ENCODE measurements at places on chromosomes 11 and 22.

GRCh38 chr11:19320827-19321226 lies 80.1 kb upstream of the E2F8 start:
- DNase-seq: no peak

GRCh38 chr11:130740819-130741218 lies 175.5 kb downstream of the SNX19 start:
- no peak for DNase-seq

GRCh38 chr11:95565724-95566141 lies 223.8 kb downstream of the FAM76B start:
- no peak for DNase-seq

GRCh38 chr11:12822392-12823022 lies 148.3 kb downstream of the TEAD1 start:
- DNase-seq: no peak

- no peak for DNase-seq
Measured at GRCh38 chr11:101944923-101945322, 28.6 kb upstream of the ANGPTL5 start.

- DNase-seq: no peak
Measured at GRCh38 chr11:115145324-115145723, 358.9 kb downstream of the CADM1 start.

DNA sequence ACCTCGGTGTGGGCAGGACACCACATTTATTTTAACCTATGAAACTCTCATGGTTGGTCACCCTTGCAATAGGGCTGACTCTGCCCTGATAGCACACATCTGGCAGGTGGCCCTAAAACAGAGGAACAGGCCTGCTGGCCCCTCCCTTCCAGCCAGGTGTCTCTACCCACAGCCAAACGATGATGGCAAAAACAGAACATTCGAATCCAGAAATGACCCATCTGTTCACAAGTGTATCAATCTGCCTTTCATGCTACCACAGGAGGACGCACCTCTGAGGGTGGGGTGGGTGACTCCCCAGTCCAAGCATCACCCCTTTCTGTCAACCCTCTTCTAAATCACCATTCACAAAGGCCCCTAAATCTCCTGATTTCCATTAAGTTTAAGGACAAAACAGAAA lies 118.1 kb downstream of the ETS1 start:
- DNase-seq: no peak

GRCh38 chr11:47235163-47235562 lies 13.5 kb downstream of the ACP2 start:
- no peak for DNase-seq

DNA sequence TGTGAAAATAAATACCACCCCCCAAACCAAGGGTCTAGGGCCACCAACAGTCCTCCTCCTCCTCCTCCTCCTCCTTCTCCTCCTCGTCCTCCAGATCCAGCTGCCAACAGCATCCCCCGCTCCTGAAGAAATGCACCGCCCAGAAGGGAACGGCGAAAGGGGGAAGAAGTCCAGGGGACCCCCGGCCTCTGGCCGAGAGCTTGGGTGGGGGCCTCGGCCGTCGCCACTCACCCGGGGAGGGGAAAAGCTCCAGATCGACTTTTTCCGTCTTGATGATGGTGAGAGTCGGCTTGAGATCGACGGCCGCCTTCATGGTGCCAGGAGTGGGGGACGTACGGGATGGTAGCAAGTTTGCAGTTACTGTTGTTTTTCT lies 65.7 kb downstream of the ETS1 start:
- DNase-seq: no peak

DNA sequence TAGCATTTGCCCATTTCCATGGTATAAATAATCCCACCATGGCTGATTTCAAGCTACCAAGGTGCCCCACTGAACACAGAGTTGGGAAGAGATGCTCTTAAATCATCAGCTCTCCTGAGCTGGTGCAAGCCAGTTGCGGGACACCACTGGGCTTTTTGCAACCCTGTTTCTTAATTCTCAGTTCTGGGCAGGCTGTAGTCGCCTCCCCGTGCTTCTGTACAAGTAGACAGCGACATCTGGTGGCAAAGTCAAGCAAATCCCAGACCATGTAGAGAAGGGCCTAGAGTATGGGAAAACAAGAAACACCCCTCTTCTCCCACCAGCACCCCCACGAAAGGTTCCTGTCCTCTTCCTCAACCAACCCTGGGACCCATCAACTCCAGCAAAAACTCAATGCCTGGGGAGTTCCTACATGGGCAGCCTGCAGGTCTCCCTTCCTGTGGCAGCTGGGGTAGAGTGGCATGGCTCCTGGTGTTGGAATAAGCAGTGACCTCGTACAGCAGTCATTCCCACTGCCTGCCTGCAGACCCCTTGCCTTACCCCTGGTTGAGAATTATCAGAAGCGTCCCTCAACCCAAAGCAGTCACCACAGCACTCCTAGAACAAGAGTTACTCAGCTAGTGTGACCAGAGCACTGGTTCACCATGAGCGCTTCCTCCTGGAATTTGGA lies 68.4 kb downstream of the IGLL5 start:
- peak; percentile 53 for DNase-seq

DNA sequence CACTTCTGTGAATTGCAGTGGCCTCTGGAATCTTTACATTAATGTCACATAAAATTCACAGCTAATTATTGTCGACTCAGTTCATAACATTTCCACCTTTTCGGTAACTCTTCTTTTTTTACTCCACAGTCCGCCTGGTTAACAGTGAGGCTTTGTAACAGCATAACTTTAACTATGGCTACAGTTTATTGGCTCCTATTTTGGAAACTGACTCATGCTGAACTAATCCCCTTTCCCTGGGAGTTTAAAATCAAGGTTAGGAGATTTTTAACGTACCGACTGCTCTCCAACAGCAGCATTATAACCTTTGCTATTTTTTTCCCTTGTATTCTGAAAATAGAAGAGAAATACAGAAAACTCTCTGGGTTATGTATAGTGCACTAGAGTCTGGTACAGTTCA lies 3.2 kb upstream of the POGLUT3 start:
- DNase-seq: no peak

DNA sequence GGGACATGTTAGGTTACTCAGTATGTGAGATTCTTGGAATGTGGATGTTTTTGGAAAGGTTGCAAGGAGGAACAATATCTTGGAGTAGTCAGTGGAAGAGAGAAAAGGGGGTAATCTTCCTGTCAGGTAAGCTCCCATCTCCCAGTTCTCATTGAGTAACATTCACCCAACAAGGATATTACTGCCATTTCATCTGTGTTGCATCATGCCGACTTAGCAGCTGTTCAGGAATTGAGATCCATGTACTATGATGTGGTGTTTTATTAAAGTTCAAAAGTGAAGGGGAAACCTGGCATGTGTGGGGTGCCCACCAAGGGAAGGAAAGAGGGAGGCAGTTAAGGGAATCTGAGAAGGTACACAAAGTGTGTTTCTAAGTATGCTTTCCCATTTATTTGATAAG lies 58.4 kb upstream of the RASSF10 start:
- DNase-seq: no peak

GRCh38 chr11:92628401-92629292 lies 340.8 kb upstream of the MTNR1B start:
- no peak for DNase-seq

GRCh38 chr11:128705124-128705920 lies 11.4 kb downstream of the FLI1 start:
- no peak for DNase-seq

GRCh38 chr22:17131686-17132085 lies 10.5 kb upstream of the TMEM121B start:
- DNase-seq: no peak

GRCh38 chr11:112163875-112164685 lies at the start of gene IL18:
IL18 (minus strand) TSS chr11:112164094; CDS start chr11:112155053, 9,041 bp downstream.
- DNase-seq: no peak

DNA sequence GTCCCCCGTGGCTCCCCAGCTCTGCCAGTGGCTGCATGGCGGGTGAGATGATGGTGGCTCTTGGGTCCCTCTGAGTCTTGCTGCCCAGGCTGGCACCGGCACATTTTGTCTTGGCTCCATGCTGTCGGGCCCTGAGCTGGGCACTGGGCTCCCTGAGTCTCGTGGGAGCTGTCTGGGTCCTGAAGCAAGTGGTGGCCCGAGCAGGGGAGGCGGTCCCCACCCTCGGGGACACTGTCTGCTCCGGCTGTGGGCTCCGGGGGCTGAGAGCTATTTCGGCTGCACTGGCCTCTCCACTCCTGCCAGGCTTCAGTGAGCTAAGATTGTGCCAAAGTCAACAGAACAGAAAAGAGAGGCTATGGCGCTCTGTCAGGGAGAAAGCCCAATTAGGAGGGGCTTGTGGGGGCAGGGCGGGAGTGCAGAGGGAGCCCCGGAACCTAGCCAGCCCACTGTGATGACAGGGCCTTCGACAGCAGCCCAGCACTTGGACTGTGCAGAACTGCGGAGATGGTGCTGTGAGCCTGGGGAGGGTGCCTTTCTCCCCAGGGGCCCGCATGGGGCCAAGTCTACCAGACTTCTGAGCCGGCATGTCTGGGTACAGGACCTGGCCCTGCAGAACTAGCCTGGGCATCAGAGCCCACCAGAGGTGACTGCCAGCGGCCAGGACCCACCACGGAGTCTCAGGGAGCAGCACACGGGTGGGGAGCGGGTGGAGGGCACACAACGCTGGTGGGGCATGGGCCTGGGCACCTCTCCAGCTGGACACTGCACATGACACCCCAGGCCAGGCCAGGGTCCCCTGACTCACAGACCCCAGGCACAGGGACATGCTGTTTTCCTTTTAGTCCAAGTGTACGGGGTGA lies 38.0 kb downstream of the RTN4R start:
- no peak for DNase-seq

- DNase-seq: no peak
Measured at GRCh38 chr11:27722117-27722952, 22.1 kb upstream of the BDNF start.

GRCh38 chr11:58286249-58286648 lies 18.2 kb upstream of the OR10W1 start:
- no peak for DNase-seq

DNA sequence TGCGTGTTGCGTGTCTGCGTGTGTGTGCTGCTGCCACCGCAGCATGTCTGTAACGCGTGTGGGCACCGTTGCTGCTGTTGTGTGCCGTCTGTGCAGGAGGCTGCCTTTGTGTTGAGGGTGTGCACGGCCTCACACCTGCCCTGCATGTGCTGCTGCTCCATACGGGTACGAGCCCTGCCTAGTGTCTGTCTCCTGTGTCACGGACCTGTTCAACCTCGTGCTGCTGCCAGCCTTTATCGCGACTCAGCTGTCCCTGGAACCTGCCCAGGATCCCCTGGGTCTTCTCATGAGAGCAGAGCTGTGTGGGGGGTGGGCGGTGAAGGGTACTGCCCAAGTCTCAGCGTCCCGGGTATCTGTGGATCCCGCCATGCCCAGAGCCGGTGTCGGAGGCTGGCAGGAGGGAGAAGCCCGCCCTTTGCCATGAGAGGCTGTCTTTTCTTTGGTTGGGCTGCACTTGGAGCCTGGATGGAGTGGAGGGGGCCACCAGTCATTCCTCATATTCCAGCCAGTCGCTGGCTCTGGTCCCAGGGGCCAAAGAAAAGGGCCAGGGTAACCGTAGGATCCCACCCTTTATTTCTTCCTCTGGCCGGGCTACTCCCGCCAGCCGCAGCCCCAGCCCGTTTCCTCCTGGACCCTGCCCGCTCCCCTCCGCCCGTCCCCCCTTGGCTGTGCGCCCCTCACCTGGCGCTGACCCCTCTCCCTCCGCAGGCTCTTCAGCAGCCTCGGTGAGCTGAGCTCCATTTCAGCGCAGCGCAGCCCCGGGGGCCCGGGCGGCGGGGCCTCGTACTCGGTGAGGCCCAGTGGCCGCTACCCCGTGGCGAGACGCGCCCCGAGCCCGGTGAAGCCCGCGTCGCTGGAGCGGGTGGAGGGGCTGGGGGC lies 7.8 kb upstream of the ACR start:
- no peak for DNase-seq

GRCh38 chr11:104352036-104352435 lies 188.1 kb upstream of the PDGFD start:
- no peak for DNase-seq

DNA sequence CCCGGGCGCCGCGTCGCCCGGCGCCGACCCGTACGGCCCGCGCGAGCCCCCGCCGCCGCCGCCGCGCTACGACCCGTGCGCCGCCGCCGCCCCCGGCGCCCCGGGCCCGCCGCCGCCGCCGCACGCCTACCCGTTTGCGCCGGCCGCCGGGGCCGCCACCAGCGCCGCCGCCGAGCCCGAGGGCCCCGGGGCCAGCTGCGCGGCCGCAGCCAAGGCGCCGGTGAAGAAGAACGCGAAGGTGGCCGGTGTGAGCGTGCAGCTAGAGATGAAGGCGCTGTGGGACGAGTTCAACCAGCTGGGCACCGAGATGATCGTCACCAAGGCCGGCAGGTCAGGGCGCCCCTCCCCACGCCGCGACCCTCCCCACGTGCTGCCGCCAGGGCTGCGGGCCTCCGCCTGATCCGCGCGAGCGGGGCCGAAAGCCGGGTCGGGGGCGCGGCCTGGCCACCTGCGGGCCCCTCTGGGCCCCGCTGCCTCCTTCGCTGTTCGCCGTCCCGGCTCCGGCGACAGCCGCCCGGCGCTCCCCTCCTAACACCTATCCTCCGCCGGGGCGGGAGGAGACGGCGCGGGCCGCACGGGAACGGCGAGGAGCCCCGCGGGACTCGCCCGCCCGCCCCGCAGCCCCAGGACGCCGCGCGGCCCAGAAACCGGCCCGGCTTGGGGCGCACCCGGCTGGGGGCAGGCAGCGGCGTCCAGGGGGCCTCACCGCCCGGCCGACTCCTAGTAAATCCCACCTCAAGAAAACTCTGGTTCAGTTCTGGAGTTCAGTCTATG lies 560 bp downstream of the TBX1 start:
- DNase-seq: no peak

- no peak for DNase-seq
Measured at GRCh38 chr11:115135936-115136335, 368.3 kb downstream of the CADM1 start.

GRCh38 chr11:58179648-58180047 lies 9.2 kb upstream of the OR9Q2 start:
- DNase-seq: no peak

All from stimulated activated CD8-positive, alpha-beta memory T cell treated with anti-CD3 and anti-CD28 coated beads, Interleukin-2, amount 100 ng/mL, for 1 hour (primary cell).